ENCODE measurements at places on chromosomes 1 and 21.

DNA sequence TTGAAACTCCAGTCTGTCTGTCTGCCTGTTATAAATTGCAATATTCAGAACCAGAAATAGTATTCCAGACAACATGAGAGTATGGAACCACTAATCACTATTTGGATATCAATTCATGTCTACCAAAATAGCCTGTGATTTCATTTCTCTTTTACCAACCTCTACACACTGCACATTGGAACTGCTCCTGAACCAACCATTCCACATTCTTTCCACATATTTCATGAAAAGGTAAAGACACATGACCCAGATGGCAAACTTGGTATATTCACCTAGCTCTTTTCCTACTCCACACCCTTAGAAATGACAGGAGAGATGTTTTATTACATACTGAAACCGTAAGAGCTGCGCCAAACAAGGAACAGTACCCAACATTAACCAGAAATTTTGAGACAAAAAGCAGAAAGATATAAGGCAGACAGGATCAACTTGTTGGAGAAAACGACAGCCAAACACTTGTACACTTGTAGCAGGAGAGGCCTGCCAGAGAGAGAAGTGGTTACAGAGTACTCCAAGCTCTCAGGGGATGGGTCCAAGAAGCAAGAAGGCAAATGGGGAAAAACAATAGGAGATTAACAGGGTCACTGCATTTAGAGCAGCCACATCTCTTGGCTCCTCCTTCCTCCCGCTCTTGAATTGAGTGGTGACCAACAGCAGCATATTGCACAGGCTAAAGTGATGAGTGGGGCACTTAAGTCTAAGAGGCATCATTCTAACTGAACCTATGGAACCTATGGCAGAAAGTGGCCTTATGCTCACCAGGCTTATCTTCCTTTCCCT is 148.7 kb downstream of the SETD4 start:
- no peak for DNase-seq

GRCh38 chr1:3740042-3740441 is 12.2 kb upstream of the CCDC27 start:
- DNase-seq, result no peak

DNA sequence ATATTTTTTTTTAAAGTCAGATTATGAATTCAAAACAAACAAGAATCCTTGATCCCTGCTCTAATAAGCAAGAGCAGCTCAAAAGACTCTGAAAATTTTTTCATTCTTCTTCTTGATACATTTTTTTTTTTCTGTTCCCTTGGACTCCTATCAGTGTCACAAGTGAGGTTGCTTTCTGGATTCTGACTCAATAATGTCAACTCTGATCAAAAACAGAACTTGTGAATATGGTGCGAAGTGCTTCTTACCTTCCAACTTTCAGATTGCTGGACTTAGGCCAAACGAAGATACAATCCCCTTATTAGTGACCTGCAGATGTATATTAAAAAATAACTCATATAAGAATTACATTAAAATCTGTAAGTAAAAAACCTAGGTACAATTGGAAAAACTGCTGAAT is 136.1 kb downstream of the GPATCH2 start:
- DNase-seq, result no peak

DNA sequence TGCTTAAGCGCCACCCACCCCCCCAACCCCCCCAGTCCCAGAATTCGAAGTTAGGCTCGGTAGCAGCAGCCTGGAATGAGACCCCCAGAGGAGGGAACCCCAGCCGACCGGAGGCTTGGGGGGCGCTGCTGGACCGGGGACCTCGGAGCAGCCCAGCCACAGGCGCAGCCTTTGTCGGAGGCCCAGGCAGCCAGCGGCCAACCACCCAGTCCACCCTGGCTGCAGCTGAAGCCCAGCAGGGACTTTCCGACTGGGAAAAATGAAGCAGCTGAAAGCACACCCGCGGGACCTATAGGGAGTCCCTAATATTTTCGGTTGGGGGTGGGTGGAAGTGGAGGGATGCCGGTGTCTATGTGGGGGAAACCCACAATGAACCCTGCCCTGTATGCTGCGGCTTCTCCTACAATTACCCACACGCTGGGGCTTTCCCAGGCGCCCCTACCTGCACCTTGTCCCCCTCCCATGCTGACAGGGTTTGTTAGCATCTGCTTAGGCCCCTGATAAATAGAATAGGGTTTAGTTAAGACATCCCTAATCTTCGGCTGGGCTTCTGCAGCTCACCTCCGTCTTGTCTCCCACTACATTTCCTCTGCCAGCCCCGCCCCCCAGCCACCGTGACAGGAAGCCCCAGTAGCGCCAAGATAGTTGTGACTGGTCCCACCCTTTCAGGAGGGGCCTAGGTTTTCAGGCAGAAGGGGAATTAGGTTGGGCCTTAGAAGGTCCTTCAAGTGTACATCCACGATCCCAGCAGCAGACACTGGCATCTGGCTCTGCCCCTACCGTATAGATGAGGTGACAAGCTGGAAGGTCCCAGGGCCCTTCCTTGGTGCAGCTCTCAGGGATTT is 838 bp downstream of the CCDC28B start:
- peak; percentile 77 for DNase-seq

DNA sequence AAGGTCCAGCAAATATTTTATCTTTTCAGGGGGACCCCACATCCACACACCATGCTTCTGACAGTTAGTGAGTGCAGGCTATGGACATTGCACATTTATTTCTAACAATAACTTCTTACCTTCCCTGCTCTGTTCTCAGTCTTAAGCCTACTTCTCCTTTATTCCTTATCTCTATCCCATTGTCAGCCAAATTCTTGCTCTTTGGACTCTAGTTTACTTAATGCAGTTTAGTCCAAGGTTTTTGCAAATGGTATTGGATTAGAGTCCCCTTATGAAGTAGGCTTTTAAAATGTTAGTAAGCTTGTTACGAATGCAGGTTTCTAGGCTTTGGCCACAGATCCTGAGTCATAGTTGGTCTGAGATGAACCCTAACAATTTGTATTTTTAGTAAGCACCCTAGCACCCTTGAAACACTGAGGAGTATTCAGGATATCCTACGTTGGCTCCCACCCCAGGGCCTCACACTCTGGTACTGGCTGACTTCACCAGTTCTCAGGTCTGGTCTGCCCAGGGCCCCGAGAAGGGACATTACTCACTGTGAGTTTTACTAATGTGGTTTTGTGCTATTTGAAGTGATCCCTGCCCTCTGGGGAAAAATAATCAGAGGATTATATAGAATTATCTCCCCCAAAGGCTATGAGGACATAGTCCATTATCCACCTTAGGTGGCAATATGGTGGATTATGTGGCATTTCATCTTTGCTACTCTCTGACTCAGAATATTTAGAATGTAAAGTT is 239.5 kb downstream of the TGFB2 start:
- no peak for DNase-seq

Data from ureter (tissue), 1 donor.